ENCODE measurements at places on chromosomes 1 and 21. TPM values are rescaled to one million over a fixed set of nuclear protein-coding genes. Genes with fewer than 3 reads are reported as not detected.

TMEM200B gene
- 0.99 TPM for total RNA-seq

DPM3 gene
- 54.5 TPM for total RNA-seq

EDARADD gene
- not detected for total RNA-seq

SLC5A9 gene
- total RNA-seq: not detected

OMA1 gene
- 18.0 TPM for total RNA-seq

OR2T29 gene
- total RNA-seq: not detected

AGT gene
- 36.1 TPM for total RNA-seq

SLC39A1 gene
- total RNA-seq: 58.2 TPM

RRAGC gene
- total RNA-seq: 18.4 TPM

PDZK1 gene
- not detected for total RNA-seq

S100A8 gene
- total RNA-seq: 32.1 TPM

PYCR2 gene
- 59.4 TPM for total RNA-seq
